ENCODE measurements at places on chromosomes 16 and 17. TPM values are rescaled to one million over a fixed set of nuclear protein-coding genes. Genes with fewer than 3 reads are reported as not detected.

DNA sequence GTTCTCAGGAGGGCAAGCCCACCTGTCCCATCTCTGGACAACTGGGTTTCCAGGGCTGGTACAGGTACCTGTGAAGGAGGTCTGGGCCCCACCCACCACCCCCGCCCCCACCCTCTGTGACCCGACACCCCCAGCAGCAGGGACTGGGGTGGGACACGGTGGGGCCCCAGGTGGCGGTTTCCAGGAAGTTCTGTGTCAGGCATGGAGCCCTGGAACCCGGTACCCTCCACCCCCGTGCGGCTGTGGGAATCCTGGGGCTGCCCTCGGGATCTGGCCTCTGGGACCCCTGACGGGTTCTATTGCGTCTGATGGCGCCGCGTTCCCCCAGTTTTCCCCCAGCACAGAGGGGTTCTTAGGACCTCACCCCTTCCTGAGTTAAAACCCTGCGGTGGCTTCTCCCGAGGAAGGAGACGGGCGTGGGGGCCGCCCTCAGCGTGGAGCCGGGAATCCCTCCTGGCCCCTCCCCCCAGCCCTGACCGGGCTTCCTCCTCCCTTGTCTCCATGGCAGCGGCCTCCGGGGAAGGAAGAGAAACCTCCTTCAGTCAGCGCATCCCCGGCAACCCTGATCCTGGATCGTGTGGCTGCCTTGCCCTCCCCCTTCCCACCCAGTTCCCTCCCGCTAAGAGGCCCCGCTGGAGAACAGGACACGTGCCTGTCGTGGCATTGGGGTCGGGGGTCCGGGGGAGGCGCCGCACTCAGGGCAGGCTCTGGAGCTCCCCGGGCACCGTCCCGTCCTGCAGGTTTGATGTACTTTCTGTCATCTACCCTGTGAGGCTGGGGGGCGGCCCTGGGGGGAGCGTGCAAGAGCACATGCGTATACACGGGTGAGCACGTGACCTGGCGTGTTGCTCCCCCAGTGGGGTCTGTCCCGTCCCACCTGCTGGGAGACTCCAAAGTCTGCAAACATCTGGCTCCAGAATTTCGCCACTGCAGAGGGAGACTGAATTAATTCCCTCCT, 30.3 kb downstream of the CACNA1H start:
- DNase-seq: peak; percentile 90
- H3K36me3 ChIP-seq: no peaks in the 10 kb centered on the region
- H3K27ac ChIP-seq: peak overlapping the region; percentile 98
- peaks cover 75% of the 10 kb centered on the region for H3K4me1 ChIP-seq
- H3K27me3 ChIP-seq: no peaks in the 10 kb centered on the region
- H3K4me3 ChIP-seq: no peak overlapping the region

DNA sequence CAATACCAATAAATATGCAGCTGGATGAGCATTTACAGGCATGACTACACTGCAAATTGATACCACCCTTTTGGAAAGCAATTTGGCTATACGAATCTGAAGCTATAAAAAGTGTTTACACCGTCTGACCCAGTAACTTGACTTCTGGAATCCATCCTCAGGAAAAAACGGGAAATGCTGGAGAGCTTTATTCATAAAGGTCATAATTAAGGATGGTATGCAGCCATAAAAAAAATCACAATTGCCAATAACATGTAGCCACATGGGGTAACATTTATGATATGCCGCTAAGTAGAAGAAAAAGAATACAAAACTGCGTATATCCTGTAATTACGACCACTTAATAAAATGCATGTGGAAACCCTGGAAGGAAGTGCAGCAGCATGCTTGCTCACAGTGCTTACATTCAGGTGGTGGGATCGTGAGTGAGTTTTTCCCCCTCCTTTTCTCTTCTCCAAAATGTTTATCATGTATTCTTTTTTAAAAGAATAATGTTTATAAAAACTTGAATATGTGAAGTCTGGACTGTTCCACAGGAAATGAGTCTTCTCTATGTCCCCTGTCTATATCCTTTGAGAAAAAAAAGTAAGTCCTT, 34.2 kb downstream of the COPRS start:
- no peaks in the 10 kb centered on the region for H3K36me3 ChIP-seq
- H3K27me3 ChIP-seq: no peaks in the 10 kb centered on the region
- no peaks in the 10 kb centered on the region for H3K4me1 ChIP-seq
- no peak overlapping the region for H3K27ac ChIP-seq
- H3K4me3 ChIP-seq: no peak overlapping the region
- DNase-seq: no peak

DNA sequence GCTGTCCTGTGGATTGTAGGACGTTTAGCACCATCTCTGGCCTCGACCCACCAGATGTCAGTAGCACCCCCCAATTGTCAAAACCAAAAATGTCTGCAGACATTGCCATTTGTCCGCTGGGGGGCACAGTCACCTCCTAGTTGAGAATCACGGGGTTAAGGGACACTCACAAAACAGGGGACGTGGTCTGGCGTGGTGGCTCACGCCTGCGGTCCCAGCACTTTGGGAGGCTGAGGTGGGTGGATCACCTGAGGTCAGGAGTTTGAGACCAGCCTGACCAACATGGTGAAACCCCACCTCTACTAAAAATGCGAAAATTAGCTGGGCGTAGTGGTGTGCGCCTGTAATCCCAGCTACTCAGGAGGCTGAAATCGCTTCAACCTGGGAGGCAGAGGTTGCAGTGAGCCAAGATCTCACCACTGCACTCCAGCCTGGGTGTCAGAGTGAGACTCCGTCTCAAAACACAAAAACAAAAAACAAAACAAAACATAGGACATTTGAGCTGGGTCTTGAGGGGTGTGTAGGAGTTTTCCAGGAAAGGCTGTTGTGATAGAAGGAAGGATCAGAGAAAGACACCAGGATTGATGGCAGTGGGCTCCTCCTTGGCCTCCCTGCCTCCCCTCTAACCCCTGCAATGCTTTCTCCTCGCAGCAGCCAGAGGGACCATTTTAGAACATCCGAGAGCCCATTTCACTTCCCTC, 171.8 kb upstream of the GSE1 start:
- no peaks in the 10 kb centered on the region for H3K27me3 ChIP-seq
- no peak overlapping the region for H3K4me3 ChIP-seq
- DNase-seq: no peak
- no peaks in the 10 kb centered on the region for H3K4me1 ChIP-seq
- H3K27ac ChIP-seq: no peak overlapping the region

DNA sequence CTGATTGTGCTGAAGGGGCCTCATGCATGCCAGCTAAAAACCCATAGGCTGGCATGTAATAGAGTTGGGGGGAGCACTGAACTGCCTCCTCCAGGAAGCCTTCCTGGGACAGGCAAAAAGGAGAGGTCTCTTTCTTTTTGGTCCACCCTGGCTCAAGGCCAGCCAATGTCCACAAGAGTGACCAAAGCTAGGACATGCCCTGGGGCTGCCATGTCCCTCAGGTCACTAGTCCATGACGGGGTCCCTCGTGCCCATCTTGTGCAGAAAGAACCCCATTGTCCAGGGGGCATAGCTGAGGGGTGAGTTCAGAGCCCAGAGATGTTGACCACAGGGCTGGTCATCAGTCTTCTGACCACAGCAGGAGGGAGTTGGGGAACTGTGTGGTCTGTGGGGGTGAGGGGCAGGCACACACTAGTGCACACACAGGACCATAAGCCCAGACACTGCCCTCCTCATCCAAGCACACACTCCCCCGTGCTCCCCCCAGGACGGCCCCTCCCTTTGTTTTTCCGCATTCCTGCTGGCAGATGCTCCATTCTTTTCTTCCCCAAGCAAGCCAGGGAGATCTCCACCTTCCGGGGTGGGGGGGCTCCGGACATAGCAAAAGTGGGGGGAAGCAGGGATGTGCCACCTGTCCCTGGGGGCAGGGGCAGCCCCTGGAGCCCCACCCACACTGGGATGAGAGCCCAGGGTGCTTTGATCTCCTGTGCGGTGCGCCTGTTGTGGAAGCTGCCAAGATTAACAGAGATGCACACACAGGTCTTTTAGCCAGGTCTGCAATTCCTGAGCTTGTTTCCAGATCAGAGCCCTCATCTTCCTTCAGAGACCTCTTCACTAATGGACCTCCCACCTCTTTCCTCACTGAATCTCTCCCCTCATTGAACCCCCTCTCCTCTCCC, 25.2 kb upstream of the PHB1 start:
- peaks cover 5% of the 10 kb centered on the region for H3K4me1 ChIP-seq
- no peaks in the 10 kb centered on the region for H3K36me3 ChIP-seq
- DNase-seq: no peak
- no peak overlapping the region for H3K27ac ChIP-seq
- H3K4me3 ChIP-seq: no peak overlapping the region

GRCh38 chr16:60142619-60143347, 1408.7 kb upstream of the GOT2 start:
- DNase-seq: no peak
- H3K27me3 ChIP-seq: no peaks in the 10 kb centered on the region
- no peaks in the 10 kb centered on the region for H3K4me1 ChIP-seq
- H3K4me3 ChIP-seq: no peak overlapping the region
- H3K27ac ChIP-seq: no peak overlapping the region
- no peaks in the 10 kb centered on the region for H3K36me3 ChIP-seq

DNA sequence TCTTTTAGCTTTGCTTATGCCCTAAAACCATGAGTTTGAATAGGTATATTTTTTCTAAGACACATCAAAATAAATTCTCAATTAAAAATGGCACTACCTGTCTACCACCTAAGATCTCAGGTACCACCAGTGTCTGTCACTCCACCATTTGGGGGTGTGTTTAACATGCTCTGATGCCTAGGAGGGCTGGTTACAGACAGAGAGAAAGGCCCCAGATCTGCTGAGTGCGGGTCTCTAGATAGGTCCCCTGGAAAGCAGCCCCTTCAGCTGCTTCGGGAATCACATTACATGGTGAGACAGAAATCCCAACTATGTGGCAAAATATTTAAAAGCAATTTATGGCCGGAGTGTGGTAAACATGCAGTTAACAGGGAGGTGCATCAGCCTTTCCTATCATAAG, 653 bp upstream of the VAC14 start:
- no peaks in the 10 kb centered on the region for H3K36me3 ChIP-seq
- no peaks in the 10 kb centered on the region for H3K27me3 ChIP-seq
- no peak overlapping the region for H3K27ac ChIP-seq
- H3K4me1 ChIP-seq: no peaks in the 10 kb centered on the region
- no peak for DNase-seq

DNA sequence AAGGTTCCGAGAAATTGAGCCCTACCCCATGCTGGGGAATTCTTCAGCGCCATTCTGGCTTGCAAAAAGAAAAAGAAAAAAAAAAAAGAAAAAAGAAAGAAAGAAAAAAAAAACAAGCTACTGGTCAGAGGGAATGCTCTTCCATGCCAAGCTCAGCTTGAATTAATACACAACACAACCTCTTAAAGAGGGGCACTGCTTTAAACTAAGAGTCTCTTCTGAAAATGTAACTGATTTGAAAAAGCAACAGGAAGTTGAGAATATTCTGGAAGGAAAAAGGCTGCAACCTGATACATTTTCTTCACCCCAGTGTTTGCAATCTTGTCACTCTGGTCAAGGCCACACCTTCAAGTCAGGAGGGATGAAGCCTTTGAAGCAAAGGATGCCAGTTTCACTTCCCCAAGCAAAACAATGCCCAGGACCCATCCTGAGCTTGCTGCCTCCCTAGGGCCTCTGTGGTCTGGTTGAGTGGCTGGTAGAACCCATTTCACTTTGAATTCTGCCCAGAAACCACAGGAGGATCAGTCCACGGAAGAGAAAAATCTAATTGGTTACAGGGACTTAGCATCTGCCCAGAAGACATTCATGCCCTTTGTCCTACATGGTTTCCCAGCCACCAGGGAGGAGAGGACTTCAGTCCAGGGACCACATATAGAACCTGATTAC, 389.7 kb downstream of the SOX9 start:
- DNase-seq: no peak
- no peaks in the 10 kb centered on the region for H3K4me1 ChIP-seq
- no peaks in the 10 kb centered on the region for H3K36me3 ChIP-seq

Gene ANKS3
- 21.7 TPM for total RNA-seq

Gene SEC14L5
- 0.49 TPM for total RNA-seq

Gene USP6
- total RNA-seq: not detected
